Kidney capillary endothelial cell (primary cell): ENCODE measurements at places on chromosomes 13 and 19.
A peak's percentile ranks its signal among the peaks of the same experiment; 100 is the strongest.

DNA sequence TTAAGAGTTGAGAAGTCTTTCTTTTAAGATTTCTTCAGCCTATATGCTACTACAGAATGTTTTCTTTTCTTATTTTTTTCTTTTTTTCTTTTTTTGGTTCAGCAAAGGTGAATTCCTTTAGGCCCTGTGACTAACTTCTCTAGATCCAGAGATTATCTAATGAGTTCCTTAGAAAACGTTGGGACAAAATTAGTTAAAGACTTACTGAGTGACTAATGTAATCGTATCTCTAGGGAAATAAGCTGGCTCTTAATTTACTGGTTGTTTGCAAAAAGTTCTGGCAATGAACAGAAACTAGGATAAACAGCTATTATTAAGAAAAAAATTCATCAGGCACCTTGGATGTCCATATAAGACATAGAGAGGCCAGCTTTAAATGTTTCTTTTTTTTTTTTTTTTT is 30.7 kb upstream of the CSNK1A1L start:
- no peak for DNase-seq

DNA sequence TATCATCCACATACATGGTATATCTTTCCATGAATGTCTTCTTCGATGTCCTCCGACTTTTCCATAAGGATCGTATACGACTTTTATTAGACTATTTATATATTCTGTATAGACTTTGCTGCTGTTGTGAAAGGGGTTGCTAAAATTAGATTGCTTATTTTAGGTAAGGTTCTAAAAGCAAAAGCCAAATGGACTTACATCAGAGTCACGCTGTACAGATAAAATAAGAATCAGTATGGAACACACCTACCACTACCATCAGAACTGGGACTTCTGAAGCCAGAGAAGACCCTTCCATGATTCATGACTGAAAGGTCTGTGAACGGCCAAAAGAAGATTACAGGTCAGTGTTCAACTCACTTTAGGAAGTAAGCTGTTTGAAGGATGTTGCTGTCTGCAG is 8.9 kb downstream of the ANKRD27 start:
- DNase-seq, result no peak

GRCh38 chr13:100140441-100140840 is 51.5 kb downstream of the PCCA start:
- DNase-seq, result no peak

DNA sequence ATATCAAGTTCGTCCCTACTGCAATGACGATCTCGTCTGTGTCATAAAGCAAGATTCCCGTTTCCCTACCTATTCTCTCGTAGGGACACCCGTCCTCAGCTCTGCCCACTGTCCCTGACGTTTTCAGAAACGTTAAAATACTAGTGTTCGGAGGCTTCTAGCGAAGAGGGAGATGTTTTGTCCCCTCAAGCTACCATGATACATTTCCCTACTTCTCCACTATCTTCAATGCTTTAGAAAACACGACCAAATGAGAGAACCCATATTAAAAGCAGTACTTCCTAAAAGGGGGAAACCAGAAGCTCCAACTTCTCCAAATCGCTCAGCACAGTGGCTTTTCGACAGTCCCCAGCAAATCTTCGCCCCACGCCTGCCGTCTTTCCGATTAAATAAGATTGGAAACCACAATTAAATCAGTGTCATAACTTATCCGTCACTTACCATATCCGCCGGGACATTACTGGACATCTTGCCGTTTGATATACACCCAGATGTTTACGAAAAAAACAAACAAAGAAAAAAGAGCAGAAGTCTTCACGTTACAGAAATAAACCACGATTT is 1.3 kb downstream of the UBL3 start:
- peak; percentile 50 for DNase-seq

- no peak for DNase-seq
These were observed 1564.3 kb upstream of the PRR20A start for GRCh38 chr13:55576389-55576788.

- DNase-seq, result no peak
These were observed 121.9 kb upstream of the TSC22D1 start for GRCh38 chr13:44698066-44698465.
